Stimulated activated naive B cell treated with anti-CD40 and anti-IgM and Interleukin-4, amounts not matched to agents 10 μg/mL and 1 μg/mL and 100 μg/mL, for 72 hours (primary cell): ENCODE measurements at places on chromosomes 7 and 10.

- DNase-seq, result no peak
These were observed 467.3 kb upstream of the MBL2 start for GRCh38 chr10:53239873-53240272.

DNA sequence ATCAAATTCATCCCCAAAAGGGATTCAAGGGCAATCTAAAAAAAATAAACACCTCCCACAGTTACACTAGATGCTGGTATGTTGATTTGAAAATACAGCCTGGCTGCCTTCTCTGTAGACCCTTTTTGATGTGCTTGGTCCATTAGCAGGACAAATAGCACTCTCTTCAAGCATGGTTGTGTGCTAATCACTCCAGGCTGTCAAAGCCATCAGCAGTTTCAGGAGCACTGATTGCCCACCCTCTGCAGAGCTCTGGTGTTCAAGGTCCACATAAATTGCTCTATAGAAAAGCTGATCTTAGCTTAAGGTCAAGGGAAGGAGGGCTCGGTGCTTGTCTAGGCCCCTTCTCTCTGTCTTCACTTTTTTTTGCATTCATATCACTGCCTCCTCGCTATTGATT lies 35.4 kb downstream of the PRR15 start:
- no peak for DNase-seq

DNA sequence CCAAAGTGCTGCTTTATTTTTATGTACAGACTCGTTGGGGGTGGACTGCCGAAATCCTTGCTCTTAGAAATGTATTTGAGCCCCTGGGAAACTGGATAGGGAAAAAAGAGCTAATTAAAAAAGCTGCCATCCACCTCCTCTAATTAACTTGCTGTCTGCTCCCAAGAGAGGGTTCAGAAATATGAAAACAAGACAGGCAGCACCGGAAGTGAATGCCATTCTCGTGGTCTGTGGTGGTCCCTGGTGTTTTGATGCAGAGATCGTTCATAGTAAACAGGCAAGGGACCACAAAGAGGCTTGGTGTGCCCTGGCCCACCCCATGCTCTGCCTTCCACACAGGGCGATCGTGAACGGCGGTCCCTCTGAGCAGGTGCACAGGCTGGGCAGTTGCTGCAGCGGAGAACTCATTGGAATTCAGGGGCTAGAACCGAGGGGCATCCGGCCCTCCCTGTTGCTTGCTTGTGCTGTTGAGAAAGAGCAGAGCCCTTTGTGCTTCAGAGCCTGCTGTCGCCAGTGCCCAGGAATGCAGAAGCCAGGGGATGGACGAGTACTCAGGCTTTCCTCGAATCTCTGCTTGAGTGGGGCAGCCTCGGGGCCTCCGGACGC lies 79.1 kb upstream of the BTBD16 start:
- DNase-seq, result no peak

- DNase-seq, result no peak
These were observed 62.2 kb downstream of the VIM start for GRCh38 chr10:17290226-17290625.
